ENCODE measurements at places on chromosomes 3 and 15. TPM values are rescaled to one million over a fixed set of nuclear protein-coding genes. Genes with fewer than 3 reads are reported as not detected.

ZNF385D gene
- 0.40 TPM for total RNA-seq

TUSC7 gene
- not detected for total RNA-seq

ZBED2 gene
- total RNA-seq = 0.39 TPM

MORC1 gene
- total RNA-seq = not detected

HES1 gene
- total RNA-seq = 2.2 TPM

IFT80 gene
- 31.5 TPM for total RNA-seq

CSPG5 gene
- total RNA-seq = 0.08 TPM

BFSP2 gene
- not detected for total RNA-seq

ROPN1 gene
- not detected for total RNA-seq

PIK3R4 gene
- 29.3 TPM for total RNA-seq

NOX5 gene
- 0.39 TPM for total RNA-seq

STARD9 gene
- total RNA-seq = 8.3 TPM

FGD5 gene
- total RNA-seq = 0.24 TPM

AMT gene
- 3.0 TPM for total RNA-seq

PRKCD gene
- 4.2 TPM for total RNA-seq

NAA50 gene
- 123 TPM for total RNA-seq

FAM107A gene
- 0.32 TPM for total RNA-seq

SAMD7 gene
- total RNA-seq = not detected

AMIGO3 gene
- 0.24 TPM for total RNA-seq

NAALADL2 gene
- 2.4 TPM for total RNA-seq

TGM5 gene
- not detected for total RNA-seq

SCG5 gene
- total RNA-seq = 24.4 TPM

HDC gene
- not detected for total RNA-seq

WDR49 gene
- total RNA-seq = 0.13 TPM

GOLGA8Q gene
- total RNA-seq = 0.24 TPM

ENTPD3 gene
- total RNA-seq = not detected

CIB2 gene
- 8.0 TPM for total RNA-seq

FSTL1 gene
- 376 TPM for total RNA-seq

FGF7 gene
- total RNA-seq = 162 TPM

CCNB2 gene
- total RNA-seq = 36.6 TPM

SPSB4 gene
- not detected for total RNA-seq

LTF gene
- not detected for total RNA-seq

CCR5 gene
- not detected for total RNA-seq

SLC9A9 gene
- total RNA-seq = 5.3 TPM

THAP10 gene
- 3.1 TPM for total RNA-seq

EPHA3 gene
- total RNA-seq = 0.78 TPM

EPM2AIP1 gene
- 5.2 TPM for total RNA-seq
